ENCODE measurements at places on chromosomes 6 and 20.
A peak's percentile ranks its signal among the peaks of the same experiment; 100 is the strongest.

GRCh38 chr20:7392542-7393206 lies 547.6 kb downstream of the HAO1 start:
- peak; percentile 58 for DNase-seq

DNA sequence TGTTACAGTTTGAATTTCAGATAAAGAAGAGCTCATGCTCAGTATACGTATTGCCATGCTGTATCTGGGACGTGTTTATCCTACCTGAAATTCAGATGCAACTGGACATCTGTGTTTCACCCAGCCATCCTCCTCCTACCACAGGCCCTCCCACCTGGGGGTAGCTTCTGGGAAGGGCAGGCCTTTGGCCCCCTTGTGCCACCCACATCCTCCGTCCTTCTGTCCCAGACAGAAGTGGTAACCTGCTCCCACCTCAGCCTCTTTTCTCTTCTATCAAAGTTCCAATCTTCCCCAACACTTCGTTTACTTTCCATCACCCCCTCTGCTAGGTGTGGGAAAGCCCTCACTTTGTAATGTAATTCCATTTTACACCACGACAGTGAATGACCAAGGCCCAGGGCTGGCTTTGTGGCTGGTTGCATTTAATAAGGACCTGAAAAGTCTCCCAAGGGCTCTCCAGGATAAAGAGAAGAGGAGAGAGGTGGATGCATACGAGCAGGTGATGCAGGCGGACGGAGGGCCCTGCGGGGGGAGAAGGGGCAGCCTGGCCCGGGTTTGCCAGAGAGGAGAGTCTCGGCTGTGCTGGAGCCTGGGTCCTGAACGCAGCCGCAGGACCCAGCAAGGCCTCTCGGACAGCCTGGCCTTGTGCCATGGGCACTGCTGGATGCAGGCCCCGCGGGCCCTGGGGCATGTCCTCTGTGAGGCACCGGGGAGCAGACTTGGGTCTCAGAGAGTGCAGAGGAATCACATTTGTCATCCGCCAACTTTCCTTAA lies 98.4 kb downstream of the PSMB1 start:
- no peak for DNase-seq

DNA sequence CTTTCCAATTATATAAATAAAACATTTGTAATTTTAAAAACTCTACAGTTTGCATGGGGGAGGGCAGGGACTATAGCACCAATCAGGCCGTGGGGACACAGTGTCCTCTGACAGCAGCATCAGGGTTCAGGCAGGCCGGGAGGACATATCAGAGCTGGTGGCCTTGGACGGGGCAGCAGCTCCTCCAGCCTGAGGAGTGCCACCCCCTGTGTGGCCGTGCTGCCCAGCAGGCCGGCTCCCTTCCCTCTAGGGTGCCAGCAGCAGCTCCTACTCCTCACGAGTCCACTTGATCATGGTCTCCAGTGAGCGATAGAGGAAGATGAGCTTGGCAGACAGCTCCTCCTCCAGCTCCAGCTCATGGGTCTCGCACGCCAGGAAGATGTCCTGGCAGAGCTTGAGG lies 144.0 kb upstream of the PHACTR3 start:
- no peak for DNase-seq

- DNase-seq, result no peak
Observed at GRCh38 chr6:131136021-131136786, 937 bp downstream of the AKAP7 start.

DNA sequence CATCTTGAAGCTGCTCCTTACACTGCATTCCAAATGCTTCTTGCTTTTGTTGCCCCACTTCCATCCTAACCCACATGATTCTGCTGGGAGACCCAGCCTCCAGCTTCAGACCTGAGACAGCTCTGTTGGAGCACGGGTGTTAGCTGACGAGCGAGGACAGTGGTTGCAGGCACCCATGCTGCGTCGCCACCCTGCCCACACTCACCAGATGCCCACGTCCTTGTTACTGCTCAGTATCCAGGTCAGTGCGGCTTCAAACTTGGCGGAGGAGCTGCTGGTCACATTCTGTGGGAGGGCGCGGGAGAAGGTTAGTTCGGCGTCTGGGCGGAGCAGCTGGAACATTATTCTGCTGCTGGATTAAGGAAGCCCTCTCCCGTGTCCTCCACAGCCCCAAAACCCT lies 9.0 kb downstream of the LEMD2 start:
- no peak for DNase-seq

- no peak for DNase-seq
Observed at GRCh38 chr6:170151321-170151771, 139.5 kb downstream of the DLL1 start.

GRCh38 chr20:62969939-62970306 lies 17.4 kb downstream of the SLC17A9 start:
- no peak for DNase-seq

DNA sequence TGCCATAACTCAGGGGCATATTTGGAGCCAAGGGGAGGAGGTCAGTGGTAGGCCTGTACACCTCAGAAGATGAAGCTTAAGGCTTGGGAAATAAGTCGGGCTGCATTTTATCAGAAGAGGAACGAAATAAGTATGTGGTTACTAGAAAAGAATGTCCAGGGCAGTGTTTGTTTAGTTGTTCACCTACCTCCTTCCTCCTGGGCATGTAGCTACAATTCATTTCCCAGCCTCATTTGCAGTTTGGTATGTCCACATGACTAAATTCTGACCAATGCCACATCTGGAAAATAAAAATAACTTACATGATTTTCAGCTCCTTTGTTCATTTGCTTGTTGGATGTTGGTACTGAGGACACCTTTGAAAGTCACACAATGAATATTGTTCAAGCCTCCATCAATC lies 294.5 kb upstream of the RGS17 start:
- DNase-seq, result no peak

DNA sequence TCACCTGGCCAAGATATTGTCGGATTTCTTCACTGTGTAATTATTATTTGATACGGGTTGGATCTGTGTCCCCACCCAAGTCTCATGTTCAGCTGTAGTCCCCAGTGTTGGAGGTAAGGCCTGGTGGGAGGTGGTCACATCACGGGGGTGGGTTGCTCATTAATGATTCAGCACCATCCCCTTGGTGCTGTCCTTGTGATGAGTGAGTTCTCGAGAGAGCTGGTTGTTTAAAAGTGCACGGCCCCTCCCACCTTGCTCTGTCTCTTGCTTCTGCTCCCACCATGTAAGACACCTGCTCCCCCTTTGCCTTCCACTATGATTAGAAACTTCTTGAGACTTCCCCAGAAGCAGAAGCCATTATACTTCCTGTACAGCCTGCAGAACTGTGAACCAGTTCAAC lies 173.9 kb upstream of the PMEPA1 start:
- no peak for DNase-seq

GRCh38 chr6:89678531-89678930 lies 40.0 kb upstream of the LYRM2 start:
- DNase-seq, result no peak

DNA sequence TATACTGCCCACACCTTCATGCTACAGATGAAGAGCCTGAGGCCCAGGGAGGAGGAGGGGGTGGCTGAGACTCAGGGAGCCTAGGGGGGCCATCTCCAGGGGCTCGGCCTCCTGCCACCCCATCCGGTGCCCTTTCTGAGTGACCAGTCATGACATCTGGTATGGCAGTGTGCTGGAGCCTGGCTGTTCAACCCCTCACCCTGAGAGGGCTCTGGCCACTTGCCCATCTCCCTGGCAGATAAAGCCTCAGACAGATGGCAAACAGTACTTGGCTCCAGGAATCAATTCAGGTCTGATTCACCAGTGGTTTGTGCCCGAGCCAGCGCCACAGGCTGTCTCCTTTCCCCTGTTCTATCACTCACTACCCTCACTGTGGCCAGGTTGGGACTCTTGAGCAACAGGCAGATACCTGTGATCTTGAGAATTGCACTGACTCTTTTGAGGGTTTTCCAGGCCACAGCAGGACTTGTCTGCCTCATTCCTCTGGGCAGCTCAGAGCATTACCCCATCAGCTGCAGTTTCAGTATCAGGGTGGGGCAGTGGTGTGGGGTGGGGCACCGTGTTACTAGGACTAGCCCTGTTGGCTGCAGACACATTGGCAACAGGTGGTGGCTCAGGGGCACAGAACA lies 22.8 kb downstream of the SRSF3 start:
- DNase-seq, result no peak

GRCh38 chr6:169092375-169092774 lies 161.3 kb downstream of the THBS2 start:
- no peak for DNase-seq

DNA sequence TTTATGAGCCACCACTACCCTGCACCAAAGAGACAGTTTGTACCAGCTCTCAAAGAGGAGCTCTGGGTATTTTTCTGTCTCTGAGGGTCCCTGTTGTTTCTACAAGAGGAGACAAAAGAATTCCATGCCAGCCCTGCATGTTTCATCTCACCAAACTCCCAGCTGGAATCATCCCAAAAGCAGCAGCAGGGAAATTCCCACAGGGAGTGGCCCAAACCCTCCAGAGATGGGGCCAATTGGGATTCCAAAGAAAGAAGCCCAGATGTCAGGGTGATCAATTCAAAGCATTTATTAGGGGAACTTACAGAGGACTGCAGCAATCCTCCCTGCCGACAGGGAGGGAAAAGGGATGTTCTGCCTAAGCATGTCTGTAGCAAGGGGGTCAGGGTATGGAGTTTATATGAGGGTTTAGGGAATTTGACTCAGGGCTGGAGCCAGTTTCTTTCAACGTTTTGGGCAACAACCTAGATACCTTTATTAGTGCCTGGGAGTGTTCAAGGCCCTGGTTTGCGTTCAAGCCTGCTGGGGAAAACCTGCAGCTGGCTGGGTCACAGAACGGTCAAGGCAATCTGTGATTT lies 47.2 kb downstream of the MUC22 start:
- no peak for DNase-seq

- DNase-seq, result peak; percentile 7
Observed at GRCh38 chr6:7909323-7910276, 988 bp downstream of the TXNDC5 start.

- no peak for DNase-seq
Observed at GRCh38 chr6:130937942-130938604, 110.9 kb downstream of the SMLR1 start.

DNA sequence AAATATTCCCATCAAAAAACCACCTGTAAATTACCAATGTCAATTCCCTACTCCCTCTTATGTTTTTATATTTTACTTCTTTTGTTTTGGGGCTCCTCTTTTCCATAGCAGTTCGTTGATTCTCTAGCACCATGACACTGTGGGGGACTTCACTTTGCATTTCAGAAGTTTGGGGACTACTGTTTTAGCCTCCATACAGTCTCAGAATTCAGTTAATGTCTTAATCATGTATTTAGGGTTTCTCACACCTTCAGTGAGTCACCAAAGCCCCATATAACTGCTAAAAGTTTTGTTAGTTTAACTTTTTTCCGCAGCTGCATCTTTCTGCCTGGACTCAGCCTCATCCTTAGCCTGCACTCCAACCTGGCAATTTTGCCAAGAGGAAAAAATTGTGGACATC lies 20.7 kb upstream of the AIG1 start:
- DNase-seq, result no peak

DNA sequence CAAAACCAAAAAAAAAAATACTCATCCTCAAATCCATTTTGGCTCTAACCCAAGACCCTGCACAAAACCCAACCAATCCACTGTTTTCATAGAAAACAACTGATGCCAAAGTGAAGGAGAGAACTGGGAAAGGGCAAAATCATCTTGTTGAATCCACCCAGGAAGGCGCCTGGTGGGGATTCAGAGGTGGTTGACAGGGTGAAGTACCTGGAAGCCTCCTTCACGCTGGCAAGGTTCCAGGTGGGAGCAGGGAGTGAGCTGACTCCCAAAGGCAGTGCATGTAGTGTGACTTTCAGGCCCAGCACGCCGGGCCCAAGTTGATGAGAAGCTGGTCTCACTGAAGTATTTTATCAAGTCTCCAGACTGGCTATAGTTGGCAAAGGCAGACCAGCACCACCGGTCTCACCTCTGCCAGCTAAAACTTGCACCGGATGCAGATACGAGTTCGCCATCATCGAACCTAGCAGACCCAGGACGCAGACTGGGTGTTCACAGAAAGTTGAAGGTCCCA lies 16.5 kb downstream of the PPP1R10 start:
- no peak for DNase-seq

GRCh38 chr6:153960741-153961140 lies 78.3 kb upstream of the OPRM1 start:
- DNase-seq, result no peak

DNA sequence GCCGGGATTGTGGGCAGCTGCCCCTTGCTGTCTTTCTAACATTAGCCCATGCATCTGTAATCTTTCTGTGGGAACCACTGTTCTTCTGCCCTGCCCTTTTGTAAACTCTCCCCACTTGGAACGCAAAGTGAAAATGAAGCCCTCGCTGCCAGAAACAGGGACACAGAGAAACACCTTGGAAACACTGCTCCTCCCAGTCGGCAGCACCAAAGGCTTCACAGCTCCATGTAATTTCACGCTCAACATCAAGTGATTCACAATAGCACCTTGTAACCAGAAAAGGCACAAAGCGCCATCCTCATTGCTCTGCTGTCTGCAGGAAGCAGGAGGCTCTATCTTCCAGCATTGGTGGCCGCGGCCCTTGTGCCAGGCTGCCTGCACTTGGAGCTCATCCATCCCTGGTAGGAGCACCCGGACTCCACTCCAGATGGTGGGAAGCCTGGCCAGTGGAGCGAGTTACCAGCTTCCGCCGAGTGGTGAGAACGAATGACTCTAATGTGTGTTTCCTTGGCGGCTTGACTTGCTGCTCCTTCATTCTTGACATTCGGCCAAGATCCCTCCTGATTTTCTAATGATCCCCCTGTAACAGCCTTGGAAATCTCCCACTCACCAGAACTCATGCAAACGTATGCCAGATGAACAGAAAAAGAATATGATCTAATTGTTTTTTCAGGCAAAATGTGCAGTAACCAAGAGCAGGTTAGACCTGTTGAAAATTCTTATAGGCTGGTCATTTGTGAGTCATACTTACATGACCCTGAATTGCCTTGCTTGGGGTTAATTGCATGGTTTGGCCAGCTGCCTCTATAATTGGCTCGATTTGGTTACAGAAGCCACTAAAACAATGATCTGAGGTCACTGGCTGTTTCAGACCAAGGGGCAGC lies 169.1 kb upstream of the CDYL start:
- DNase-seq, result no peak

DNA sequence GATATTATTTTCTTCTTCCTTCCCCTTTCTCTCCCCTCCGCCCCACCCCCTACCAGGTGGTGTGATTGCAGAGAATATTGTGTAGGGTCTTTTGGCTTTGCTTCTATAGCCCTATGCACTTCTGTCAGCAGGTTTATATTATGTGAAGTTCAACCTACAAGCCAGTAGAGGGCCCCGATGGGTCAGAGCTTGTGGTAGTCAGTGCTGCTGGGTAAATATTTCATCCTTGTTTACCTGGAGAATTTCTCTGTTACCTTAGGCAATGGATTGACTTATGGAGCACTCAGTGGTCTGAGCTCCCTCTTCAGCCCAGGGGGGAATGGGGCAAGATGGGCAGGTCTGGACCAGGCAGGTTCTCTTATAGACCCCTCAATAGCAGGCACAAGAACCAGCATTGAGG lies 720.9 kb downstream of the GRIK2 start:
- DNase-seq, result no peak
